ENCODE measurements at places on chromosomes 13 and 19.

DNA sequence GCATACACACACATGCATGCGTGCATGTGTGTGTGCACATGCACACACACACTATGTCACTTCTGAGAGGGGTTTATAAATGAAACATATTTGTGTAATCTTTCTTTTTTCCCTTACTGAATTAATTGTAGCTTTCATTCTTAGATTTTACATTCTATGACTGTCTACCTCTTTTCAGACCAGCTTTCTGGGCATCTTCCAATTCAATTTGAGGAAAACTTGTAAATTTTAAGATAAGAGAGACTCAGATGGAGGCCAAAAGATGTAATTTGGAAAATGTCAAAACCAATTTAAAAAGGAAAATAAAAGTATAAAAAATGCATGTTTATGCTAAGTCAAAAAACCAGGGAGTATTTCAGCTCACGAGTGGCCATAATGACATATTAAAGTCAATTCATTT, 594.5 kb downstream of the OLFM4 start:
- no peak for DNase-seq

- no peak for DNase-seq
Measured at GRCh38 chr19:36986601-36987000, 70.5 kb downstream of the ZNF568 start.

DNA sequence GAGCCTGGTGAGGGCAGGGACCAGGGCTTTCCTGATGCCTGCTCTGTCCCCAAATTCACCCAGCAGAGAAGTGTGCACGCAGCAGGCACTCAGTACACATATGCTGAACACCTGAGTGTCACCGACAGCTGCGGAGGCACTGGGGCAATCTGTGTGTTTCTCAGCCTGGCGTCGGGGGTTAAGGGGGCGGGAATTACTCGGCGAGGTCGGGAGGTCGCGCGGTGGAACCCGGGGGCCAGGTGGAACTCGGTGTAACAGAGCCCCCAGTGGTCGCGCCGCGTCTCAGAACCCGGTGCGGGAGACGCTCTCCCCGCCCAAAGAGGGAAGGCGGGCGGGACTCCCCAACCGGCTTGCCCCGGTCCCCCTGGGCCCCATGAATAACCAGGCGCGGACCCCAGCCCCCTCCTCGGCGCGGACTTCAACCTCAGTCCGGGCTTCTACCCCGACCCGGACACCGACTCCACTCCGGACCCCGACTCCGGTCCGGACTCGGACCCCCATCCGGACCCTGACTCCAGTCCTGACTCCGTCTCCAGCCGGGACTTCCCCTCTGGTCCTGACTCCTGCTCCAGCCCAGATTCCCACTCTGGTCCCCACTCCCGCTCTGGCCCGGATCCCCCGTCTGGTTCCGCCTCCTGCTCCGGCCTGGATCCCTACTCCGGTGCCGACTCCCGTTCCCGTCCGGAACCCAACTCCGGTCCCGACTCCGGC, at the start of gene SELENOV:
Gene SELENOV, plus strand, starts transcription at position 300 of the 711 bp plus-strand sequence. Its CDS starts 74 bp downstream, at position 374.
- no peak for DNase-seq

- no peak for DNase-seq
Measured at GRCh38 chr13:26618726-26619125, 61.2 kb downstream of the WASF3 start.

GRCh38 chr13:113980489-113981064, 6.7 kb upstream of the C13orf46 start:
- DNase-seq, result no peak

GRCh38 chr13:50359779-50360178, 344.5 kb downstream of the KCNRG start:
- DNase-seq, result no peak

GRCh38 chr19:50741179-50741933, 18.2 kb downstream of the CLEC11A start:
- no peak for DNase-seq

GRCh38 chr13:44017756-44018309, 138.1 kb downstream of the LACC1 start:
- DNase-seq, result no peak

GRCh38 chr13:78121459-78122348, 203.1 kb upstream of the EDNRB start:
- no peak for DNase-seq

GRCh38 chr19:17863520-17864182, 3.9 kb downstream of the RPL18A start:
- no peak for DNase-seq

GRCh38 chr19:10761443-10762250, 43.8 kb downstream of the DNM2 start:
- DNase-seq, result no peak

GRCh38 chr13:106089261-106089980, 446.0 kb downstream of the EFNB2 start:
- DNase-seq, result no peak
